Fibroblast of upper back skin (primary cell): ENCODE measurements at places on chromosomes 16 and 17.
A peak's percentile ranks its signal among the peaks of the same experiment; 100 is the strongest.

DNA sequence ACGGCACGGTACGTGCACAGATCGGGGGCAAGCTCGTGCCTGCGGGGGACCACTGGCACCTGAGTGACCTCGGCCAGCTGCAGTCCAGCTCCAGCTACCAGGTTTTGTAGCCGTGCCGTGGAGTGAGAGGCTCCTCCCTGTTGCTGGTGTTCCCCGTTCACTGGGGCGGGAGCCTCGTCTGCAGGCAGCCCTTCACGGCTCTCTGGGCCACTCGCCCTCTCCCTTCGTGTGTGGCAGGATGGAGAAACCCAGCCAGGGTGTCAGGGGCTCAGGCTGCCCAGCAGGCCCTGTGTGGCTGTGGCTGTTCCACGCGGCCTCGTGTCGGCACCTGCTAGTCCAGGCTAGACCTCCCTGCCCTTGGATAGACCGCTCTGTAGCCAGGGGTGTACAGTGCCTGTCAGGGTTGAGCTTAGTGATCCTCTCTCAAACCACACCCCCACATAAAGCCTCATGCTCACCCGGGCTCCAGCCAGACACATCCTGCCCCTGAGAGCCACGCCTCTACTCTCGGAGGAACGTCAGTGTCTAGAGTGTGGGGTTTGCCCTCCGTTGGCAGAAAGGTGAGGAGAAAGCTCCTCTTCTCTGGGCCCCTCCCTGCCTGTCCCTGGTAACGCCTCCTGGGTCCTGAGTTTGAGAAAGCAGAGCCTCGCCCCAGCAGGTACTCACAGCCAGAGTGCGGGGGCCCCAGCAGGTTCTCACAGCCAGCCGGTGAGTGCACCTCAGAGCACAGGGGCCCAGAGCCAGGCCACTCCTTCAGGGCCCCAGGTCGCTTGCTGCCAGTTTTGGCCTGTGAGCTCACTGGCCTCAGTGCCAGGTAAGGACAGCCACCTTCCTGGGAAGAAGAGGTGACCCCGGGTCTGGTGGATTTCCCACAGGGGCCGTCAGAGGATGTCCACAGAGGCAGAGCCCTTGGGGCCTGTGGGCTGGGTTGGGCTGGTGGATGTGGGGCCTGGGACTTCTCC is 27.7 kb downstream of the NME3 start:
- DNase-seq: no peak

- peak; percentile 36 for DNase-seq
Observed at GRCh38 chr17:79798299-79799173, 1.7 kb upstream of the CBX8 start.

DNA sequence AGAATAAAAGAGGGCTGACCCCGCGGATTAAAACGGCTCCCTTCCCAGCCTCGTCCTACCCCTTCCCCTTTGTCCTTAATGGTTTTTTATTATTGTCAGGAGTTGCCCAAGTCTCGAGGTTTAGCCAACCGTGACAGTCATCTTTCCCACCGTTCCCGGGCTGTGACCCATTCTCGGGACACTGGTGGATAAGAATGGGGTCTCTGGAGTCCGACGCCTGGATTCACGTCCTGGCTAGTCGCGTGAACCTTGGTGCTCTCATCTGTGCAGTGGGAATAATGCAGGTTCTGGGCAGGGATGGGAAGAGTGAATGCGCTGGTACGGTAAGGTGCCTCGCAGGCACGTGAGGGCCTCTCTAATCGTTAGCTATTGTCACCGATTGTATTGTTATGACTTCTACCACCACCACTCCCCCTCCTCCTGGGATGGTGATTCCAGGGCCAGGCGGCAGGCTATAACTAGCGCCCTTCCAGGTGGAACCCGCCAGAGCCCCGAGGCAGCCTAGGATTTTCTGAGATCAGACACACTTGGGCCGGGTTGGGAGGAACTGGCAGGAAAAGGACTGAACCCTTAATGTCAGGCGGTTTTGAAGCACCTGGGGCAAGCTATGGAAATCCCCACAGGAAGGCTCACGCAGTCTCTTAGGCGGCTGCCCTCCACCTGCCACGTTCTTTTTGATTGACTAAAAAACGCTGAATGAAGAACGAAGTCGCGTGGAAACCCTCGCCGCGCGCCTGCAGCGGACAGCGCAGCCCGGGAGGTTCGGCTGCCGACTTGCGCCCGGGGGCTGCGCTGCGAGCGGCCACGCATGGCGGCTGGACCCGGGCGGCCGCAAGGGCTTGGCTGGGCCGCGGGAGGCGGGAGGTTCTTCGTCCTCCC is 2.7 kb downstream of the HS3ST3B1 start:
- DNase-seq: no peak

- no peak for DNase-seq
Observed at GRCh38 chr17:75116737-75117136, 7.0 kb downstream of the ARMC7 start.

DNA sequence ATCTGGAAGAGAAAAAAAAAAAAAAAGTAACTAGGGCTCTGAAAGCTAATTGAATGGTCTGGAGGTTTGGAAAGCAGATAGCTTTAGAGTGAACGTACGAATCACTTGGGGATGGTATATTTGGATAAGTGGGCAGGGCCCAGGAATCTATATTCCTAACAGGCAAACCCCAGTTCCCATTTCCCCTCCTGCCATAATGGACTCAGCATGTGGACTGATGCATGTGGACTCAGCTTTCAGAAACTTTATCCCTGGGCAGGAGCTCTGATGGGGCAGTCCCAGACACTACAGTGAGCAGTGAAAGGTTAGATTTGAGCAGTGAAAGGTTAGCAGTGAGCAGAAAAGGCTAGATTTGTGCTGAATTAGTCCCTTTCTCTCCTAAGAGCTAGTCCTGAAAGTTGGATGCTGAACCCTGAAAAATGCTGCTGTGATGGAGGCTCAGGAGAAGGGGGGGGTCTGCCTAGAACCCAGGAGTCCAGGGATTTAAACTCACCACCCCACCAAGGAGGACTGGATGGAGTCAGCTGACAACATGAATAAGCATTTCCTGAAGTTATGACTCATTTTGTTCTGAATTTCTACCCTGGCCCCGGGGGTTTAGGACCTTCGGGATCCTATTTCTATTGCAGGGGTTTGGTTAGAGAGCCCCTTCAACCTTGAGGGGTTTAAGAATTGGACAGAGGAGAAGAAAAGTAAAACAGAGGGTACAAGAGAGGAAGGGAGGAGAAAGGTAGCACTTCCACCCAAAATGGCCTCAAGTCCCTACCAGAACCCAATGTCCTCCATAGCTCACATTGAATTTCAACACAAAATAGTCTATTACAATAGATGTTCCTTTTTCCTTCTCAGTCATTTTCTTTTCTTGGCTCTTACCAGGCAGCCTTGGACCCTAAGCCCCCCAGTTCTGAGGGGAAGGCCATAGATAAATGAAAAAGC is 10.3 kb upstream of the FZD2 start:
- peak; percentile 80 for DNase-seq

DNA sequence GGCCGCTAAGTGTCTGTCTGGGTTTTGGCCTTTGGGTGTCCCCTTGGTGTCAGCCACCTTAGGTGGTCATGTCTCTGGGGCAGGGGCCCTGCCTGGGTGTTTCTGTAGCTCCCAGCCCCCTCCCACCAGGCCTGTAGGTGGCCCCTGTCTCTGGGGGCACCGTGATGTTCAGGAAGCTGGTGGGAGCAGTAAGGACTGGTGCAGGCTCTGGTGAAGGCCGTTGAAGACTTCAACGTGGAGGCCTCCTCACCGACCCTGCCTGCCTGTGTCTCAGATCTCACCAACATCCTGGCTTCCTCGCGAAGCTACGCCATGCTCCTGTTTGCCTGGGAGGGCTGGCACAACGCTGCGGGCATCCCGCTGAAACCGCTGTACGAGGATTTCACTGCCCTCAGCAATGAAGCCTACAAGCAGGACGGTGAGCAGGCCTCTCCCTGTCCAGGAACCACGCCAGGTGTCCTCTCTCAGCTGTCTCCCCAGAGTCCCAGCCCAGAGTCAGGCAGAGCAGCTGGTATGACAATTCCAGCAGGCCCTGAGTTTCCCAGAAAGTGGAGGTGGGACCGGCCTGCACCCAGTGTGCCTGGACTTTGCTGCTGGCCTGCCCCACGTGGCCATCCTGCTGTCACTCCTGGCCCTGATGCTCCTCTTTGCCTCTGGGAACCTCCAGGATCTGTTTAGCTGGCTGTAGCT is 2.8 kb downstream of the ACE start:
- DNase-seq: no peak

DNA sequence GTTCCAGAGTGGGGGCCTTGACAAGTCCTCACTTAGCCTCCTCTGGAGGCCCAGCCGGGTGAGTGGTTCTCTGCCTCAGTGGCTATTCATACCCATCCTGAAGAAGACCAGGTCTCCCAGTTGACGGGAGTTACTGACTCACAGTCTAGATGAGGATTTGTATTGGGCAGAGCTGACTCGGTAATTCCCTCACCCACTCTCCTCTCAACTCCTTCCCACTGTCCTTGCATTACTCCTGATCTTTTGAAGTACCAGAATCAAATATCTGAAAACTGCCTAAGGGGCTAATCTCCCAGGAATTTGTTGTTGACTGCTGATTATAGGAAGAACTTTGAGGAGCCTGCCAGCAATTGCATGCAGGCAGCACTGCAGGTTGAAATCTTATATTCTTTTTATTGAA is 14.2 kb downstream of the SAP30BP start:
- DNase-seq: peak; percentile 12

DNA sequence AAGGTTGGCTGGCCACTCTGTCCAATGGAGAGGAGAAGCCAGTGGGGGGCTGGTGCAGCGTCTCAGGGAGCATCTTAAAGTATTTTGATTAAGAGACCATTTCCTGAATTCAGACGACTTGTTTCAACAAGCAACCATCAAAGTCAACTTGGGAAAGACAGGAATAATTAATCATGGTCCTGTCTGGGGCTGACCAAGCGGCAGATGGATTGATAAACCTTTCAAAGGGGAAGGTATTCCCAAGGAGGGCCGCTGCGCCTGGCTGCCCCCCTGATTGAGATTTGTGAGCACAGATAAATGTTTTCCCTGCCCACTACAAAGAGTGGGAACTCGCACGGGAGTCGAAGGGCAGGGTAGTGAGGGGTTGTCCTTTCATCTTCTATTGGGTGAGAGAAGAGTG is 47.5 kb downstream of the HNF1B start:
- DNase-seq: no peak

- peak; percentile 61 for DNase-seq
Observed at GRCh38 chr16:4140652-4141051, 24.4 kb upstream of the ADCY9 start.

- no peak for DNase-seq
Observed at GRCh38 chr16:68643847-68644246, 1.3 kb upstream of the CDH3 start.

- DNase-seq: no peak
Observed at GRCh38 chr17:67434061-67434525, 57.0 kb downstream of the PITPNC1 start.

DNA sequence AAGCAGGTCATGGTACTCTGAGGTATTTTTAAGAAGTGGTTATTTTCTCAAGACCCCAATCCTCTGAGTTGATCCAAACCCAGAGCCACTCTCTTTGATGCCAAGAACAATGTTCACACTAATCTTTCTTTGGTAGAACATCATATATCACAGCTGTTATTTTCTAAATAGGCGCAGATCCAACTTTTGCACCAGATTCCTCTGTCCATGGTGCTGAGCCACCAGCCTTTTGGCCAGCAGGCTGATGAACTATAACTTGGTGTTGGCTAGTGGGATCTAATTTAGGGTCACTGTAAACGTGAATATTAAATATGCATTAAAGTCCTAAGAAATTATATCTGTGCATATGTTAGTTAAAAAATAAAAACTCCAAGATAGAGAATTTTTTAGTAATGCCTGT is 7.0 kb upstream of the ZKSCAN2 start:
- DNase-seq: peak; percentile 23

DNA sequence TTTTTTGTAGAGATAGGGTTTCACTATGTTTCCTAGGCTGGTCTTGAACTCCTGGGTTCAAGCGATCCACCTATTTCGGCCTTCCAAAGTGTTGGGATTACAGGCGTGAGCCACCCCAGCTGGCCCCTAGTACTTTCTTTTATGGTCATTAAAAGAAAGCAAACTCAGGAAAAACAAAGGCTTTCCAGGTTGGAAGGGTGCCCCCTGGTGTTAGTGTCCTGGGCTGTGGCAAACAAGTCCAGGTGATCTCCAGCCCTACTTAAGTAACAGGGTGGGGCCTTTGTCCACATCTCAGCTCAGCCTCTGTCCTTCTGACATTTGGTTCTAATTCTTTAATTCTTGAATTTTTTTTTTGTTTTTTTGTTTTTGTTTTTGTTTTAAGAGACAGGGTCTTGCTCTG is 6.9 kb downstream of the IGFBP4 start:
- no peak for DNase-seq

GRCh38 chr17:65225061-65225460 is 87.9 kb downstream of the RGS9 start:
- DNase-seq: no peak

DNA sequence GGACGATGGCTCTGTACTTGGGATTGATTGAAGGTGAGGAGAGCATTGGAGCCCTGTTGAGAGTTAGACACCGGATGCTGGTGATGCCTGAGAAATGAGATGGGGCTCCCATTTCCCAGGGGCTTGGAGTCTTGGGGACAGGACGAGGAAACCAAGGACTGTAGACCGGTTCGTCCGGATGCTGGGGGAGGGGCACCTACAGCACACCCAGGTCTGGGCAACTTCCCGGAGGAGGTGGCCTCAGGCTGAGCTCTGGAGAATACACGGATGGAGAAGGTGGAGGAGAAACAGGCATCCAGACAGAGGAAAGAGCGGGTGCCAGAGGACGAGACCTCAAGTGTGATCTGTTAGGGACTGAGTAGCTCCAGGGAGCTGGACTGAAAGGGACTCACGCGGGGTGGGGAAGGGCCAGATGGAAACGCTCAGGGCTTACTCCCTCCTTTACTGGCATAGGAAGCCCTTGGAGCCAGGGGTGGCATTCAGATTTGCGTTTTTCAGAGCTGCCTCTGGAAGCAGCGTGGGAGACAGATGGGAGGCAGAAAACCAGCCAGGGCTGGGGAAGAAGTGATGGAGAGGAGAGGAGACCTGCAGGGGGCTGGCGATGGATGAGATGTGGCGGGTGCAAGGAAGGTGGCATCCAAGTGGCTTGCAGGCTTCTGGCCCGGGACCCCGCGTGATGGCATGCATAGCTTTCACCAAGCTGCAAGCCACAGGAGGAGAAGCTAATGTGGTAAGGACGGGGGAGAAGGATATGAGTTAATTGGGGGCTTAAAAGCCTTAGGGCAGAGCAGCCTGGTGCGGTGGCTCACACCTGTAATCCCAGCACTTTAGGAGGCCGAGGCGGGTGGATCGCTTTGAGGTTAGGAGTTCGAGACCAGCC is 8.3 kb downstream of the C1QTNF1 start:
- DNase-seq: no peak

GRCh38 chr16:89026121-89026612 is 49.2 kb upstream of the CBFA2T3 start:
- no peak for DNase-seq

DNA sequence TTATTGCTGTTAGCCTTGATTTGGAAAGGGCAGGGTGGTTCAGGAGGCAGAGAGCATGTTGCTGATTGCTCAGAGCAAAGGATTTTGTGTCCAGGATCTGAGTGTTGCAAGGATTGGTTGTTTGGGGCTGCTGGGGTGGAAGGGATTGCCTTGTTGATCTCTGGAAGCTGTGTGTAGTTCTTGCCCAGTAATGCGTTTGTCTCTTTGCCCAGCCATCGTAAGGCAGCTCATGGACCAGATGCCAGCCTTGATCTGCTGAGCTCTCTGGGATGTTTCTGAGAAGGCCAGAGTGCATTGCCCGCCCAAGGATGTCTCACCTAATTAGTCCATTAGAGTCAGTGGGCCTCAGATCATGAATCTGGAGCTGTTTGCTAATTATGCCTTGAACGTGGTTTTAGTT is 33.6 kb downstream of the NKD1 start:
- DNase-seq: no peak
